ENCODE measurements at places on chromosomes 16 and 17.

- no peak for DNase-seq
These were observed 22.5 kb downstream of the CCR7 start for GRCh38 chr17:40542558-40543411.

- no peak for DNase-seq
These were observed 30.5 kb downstream of the TANGO6 start for GRCh38 chr16:68873635-68874471.

- DNase-seq: no peak
These were observed 33.9 kb downstream of the CMTM4 start for GRCh38 chr16:66662445-66663194.

DNA sequence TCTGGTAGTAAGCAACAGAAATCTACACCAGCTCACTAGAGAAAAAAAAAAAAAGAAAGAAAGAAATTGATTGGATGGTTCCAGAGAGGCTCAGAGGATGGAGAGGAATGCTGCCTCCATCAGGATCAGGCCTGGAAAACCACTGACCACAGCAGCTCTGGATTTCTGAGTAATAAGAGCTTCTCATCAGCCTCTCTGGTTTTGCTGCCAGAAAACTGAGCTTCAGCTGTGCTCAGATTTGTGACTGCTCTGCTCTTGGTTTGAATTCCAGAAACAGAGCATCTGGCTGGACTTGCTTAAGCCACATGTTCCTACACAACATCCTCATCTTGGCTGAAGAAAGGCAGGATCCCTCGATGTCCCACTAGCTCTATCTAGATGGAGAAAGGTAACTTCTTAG lies 25.9 kb downstream of the IRX6 start:
- DNase-seq: no peak

- DNase-seq: no peak
These were observed 6.2 kb downstream of the SMCR8 start for GRCh38 chr17:18321309-18321708.

- no peak for DNase-seq
These were observed 10.2 kb downstream of the CNTNAP1 start for GRCh38 chr17:42692489-42692888.

GRCh38 chr16:86065711-86066110 lies 166.7 kb downstream of the IRF8 start:
- no peak for DNase-seq

DNA sequence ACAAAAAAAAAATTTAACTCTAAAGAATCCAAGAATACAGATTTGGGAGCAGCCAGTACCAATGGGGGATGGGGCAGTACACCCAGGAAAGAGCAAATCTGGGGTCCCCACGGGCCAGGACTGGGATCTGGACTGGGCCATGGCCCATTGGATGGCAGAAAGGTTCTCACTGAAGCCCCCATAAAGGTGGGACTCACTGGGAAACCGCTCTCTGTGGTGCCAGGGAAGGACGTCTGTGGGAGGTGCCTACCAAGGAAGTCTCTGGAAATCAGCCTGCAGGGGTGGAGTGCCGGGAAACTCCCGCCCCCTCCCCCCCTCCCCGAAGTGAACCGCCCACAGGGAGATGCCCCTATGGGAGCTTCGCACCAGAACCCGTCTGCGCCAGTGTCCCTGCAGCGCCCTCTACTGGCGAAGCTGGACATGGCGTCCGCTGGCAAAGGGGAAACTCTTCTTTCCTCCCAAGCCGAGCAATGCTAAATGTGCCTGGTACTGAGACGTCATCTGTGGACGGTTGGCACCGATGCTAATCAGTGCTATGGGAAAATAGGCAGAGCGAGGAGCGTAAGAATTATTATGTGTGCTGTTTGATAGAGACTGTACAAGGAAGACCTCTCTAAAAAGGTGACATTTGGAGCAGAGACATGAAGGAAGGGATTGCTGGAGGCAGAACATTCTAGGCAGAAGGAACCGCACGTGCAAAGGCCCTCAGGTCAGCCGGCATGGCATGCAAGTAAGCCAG lies 671.1 kb downstream of the WWOX start:
- DNase-seq: peak; percentile 77

DNA sequence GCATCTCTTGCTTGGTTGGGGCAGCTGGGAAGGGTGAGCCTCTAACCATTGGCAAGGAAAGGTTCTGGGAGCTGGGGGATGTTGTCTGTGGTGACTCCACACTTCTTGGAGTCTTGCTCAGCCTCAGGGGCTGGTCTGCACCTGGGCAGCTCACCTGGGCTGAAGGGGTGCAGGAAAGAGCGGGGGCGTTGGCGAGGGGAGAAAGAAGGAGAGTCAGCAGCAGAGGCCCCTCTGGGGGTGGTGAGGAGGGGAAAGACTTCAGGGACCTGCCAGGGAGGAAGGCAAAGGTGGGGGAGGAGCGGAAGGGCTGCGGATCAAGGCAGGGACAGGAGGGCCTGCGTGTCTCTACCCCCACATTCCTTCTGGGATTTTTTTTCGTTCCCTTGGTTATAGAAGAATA lies 47.7 kb downstream of the CCDC42 start:
- peak; percentile 62 for DNase-seq

GRCh38 chr17:82807101-82807500 lies 32.7 kb downstream of the ZNF750 start:
- no peak for DNase-seq
